ENCODE measurements at places on chromosomes 5 and 9.

DNA sequence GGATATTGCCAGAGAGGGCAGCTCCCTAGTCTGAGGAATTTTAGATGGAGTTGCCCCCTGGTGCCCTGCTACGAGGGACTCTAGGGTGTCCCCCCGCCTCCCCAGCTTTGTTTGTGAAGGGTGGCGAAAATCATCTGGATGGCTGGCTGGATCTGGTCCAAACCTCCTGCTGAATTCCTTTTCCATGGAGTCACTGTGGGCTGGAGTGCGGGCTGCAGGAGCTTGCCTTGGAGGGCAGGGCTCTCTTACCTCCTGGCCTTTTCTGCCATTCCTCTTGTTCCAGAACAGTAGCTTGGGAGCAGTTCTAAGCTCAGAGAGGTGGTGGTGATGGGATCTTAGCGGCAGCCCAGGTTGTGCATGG, 2.1 kb downstream of the SYNPO start:
- no peak for DNase-seq

DNA sequence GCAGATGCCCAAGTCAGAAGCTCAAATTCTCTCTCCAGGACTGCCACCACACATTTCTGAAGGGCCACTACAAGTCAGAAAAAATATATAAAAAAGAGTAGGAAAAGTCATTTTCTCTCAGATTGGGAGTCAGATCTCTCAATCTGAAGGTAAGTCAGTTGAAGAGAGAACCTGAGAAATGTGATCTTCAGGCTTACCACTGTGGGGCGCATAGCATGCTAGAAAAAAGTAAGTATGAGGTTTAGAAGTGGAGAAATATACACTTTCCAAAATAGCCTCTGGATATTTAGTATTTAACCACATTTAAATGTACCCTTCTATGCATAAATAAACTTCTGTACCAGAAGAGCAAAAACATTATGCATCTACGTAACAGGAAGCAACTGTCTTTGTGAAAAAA, 800.7 kb upstream of the CTNND2 start:
- DNase-seq = no peak

DNA sequence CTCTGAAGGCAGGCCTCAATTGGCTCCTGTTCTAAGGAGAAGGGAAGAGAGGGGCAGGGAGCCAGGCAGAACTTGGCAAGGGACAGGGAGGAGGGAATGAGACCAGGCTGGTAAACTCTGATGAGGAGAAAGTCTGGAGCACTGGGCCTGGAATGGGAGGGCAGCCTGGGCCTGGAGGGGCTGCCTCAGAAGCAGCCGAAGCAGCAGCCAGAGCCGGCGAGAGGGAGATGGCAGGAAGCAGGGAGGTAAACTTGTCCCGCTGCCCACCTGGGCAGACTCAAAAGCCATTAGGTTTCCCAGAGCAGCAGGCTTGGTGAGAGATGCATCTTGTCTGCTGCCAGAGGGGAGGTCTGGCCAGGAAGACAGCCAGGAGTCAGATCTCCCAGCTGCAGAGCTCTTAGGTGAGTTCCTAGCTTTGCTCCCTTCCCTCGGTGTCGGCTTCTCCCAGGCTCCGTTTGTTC, 37.0 kb upstream of the CRB2 start:
- no peak for DNase-seq

DNA sequence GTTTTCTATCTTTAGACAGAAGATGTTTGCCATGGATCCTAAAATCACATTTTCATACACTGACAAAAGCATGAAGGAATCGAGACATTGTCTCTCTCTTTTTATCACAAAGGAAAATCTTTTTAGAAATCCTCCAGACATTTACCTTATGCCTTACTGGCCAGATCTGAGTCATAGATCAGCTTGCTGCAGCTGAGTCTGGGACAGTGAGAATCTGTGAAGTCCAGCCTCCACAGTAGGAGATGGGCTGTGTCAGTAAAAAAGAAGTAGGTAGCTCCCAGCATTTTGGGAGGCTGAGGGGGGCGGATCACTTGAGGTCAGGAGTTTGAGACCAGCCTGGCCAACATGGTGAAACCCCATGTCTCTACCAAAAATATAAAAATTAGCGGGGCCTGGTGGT, 333.4 kb upstream of the ZNF462 start:
- no peak for DNase-seq

DNA sequence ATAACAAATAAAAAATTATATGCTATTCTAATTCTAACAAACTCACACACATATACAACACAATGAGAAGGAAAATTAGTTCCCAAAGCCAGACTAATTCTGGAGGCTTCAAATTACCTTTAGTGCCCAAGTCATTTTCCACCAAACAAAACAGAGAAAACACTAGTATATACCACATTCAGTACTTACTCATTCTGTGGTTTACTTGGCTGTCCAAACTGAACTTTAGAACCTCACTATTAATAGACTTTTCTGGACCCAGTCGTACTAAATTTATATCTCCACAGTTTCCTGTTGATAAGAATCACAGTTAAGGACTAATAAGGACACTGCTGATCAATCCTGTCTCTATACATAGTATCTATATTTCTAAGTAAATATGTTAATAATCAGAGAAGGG, 66.4 kb downstream of the SETX start:
- no peak for DNase-seq

DNA sequence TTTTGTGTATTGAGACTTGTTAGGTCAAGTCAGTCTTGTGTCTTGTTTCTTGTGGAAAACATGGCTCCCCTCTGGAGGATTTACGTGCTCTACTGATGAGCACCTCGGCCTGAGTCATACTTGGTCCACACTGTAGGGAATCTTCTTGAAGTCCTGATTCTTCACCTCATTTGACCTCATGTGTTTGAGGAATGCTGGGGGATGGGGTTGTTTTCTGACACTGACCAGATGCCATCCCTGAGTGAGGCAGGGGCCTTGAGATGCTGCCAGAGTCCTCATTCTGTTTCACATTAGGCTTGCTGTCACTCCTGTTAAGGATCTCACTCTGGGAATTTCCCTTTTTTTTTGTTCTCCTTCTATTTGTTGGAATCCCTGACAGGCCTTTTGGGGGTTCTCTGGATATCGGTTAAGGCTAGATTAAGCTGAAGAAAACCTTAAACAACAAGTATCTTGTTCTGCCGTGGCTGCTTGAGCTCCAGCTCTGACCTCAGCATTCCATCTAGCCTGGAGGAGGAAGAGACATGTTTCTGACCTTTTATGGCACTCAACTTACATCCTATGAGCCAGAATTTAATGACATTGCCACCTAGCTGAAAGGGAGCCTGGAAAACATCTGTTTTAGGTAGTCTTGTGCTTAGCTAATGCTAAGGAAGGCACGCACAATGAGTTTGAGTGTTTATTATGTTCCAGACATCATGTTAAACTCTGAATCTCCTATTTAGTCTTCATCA, 20.6 kb downstream of the TCOF1 start:
- no peak for DNase-seq

- DNase-seq = no peak
Measured at GRCh38 chr5:90293931-90294330, 115.6 kb downstream of the CETN3 start.

GRCh38 chr9:109453210-109453842, 44.8 kb downstream of the PTPN3 start:
- DNase-seq = no peak

- no peak for DNase-seq
Measured at GRCh38 chr9:27653246-27653645, 80.0 kb upstream of the C9orf72 start.

DNA sequence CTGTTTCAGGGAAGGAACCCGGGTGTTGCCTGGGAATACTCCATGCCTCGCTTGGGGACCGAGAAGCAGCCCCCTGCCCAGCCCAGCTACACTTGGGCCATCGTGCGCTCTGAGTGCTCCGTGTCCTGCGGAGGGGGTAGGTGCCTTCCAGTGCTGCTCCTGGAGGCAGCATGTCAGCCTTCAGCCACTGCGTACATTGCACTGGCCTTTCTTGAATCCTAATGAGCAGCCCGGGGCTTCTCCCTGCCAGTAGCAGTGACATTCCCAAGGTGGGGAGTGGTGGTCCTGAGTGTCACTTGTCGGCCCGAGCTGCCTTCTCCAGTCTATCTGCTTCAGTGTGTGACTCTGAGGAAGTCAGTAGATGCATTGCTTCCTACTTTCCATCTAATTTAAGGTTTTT, 101.9 kb downstream of the ADAMTS16 start:
- no peak for DNase-seq

DNA sequence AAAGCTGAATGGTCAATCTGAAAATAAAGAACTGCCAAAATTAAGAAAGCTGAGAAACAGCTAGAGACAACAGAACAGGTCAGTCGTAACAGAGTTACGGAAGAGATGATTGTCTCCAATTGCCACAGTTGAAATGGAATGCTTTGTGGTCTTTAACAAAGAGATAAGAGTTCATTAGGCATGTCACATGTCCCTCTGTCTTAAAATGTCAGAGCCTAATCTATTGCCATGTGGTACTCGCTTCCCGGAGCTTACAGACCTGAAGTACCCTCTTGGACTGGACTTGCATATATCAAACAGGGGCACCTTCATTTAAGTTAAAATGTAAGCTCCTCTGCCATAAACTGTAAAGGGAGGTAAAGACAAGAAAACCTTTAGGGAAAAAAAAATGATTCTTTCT, 19.7 kb downstream of the TTC39B start:
- no peak for DNase-seq

GRCh38 chr9:4592886-4593285, 69.2 kb upstream of the PLPP6 start:
- no peak for DNase-seq

DNA sequence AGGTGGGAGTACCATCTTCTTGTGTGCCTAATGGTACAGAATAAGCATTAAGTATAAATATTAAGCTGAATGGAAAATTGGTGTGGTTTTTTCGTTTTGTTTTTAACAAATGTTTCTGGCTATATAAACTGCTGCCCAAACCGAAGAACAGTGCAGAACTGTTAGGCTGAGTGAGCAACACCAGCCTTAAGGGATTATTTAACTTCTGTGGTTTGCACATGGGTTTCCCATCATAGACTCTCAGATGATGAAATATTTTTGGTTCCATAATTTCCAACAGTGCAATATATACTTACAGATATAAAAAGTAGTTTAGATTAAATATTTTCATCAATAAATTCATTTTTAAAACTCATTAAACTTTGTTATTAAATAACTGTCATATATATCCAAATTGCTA, 16.4 kb downstream of the C5orf63 start:
- DNase-seq = no peak

DNA sequence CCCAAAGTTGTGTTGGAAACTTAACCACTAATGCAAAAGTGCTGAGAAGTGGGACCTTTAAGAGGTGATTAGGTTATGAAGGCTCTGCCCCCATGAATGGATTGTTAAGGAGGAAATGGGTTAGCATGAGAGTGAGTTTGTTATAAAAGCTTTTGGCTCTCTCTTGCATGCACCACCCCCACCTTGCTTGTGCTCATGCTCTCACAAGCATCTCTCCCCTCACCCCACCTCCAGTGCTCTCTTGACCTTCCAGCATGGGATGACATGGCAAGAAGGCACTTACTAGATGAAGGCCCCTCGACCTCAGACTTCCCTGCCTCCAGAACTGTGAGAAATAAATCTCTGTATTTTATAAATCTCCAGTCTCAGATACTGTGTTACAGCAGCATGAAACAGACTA, 52.8 kb downstream of the RICTOR start:
- DNase-seq = no peak

DNA sequence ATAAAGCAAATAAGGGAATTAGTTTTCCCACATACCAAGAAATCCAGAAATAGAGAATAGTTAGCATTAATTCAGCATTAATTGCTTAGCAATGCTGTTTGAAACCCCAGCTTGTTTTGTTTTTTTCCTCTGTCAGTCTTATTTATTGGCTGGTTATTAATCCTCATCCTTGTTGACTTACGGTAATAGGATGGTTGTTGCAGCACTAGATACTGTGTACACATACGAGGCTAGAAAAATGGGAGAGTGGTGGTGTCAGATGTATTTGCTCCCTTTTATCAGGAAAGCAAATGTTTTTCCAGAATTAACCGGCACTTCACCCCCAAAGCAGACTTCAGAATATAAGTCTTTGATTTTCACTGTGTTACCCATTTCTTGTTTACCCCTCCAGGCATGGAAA, 60.4 kb downstream of the ERBIN start:
- DNase-seq = peak; percentile 10

- DNase-seq = no peak
Measured at GRCh38 chr9:108345826-108346225, 510.0 kb downstream of the ACTL7B start.

GRCh38 chr5:110823571-110823970, 84.8 kb downstream of the SLC25A46 start:
- DNase-seq = no peak

DNA sequence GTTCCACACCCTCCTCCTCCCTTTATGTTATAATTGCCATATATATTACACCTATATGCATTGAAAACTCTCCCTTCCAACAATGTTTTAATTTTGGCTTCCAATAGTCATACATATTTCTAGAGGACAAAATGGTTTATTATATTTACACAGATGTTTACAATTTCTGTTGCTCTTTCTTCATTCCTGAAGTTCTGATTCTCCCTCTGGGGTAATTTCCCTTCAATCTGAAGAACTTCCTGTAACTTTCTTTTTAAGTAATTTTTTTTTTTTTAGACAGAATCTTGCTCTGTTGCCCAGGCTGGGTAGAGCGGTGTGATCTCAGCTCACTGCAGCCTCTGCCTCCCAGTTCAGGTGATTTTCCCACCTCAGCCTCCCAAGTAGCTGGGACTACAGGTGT, 173.0 kb upstream of the MAP1B start:
- DNase-seq = no peak

GRCh38 chr5:92861531-92862285, 719.3 kb downstream of the NR2F1-AS1 start:
- DNase-seq = no peak

- DNase-seq = no peak
Measured at GRCh38 chr5:133706506-133707430, 94.4 kb upstream of the FSTL4 start.
